Sciatic nerve (tissue), 2 donors: ENCODE measurements at places on chromosomes 1 and 21. TPM values are rescaled to one million over a fixed set of nuclear protein-coding genes. Genes with fewer than 3 reads are reported as not detected.

- DNase-seq, result no peak
Measured at GRCh38 chr1:149995927-149996326, 14.6 kb downstream of the OTUD7B start.

DNA sequence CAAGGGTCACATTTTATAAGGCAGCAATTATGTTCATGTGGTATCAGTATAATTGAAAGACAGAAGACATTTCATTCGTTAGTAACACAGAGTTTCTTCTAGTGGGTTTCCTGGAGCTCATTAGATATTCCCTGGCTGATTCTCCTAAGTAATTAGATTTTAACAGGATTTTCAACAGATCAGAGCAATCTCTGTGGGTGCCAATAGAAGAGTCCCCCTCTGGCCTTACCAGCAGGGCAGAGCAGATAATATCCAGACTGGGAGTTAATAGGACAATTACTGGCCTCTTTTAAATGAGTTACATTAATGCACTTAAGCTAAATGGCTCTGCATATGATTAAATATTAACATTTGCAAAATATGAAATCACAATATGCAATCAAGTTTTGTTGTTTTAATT, 74.2 kb upstream of the FOXD3 start:
- no peak for DNase-seq

DNA sequence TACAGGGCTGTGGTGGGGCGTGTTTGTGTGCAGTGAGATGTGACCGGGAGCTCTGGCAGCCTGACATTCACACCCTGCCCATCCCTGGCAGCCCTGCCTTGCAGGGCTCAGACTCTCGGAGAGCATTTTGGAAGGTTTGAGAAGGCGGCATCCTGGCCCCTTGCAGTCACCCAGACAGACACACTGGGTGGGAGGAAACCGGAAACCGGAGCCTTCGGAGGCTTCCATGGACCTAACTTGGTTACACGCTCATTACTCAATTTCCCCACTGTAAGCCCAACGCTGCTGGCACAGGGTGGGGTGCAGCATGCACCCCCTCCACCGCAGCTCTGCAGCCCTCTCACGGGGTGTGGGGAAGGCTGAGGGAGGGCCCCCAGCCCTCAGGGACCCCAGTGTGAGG, 22.2 kb upstream of the RSPO1 start:
- DNase-seq, result no peak

DNA sequence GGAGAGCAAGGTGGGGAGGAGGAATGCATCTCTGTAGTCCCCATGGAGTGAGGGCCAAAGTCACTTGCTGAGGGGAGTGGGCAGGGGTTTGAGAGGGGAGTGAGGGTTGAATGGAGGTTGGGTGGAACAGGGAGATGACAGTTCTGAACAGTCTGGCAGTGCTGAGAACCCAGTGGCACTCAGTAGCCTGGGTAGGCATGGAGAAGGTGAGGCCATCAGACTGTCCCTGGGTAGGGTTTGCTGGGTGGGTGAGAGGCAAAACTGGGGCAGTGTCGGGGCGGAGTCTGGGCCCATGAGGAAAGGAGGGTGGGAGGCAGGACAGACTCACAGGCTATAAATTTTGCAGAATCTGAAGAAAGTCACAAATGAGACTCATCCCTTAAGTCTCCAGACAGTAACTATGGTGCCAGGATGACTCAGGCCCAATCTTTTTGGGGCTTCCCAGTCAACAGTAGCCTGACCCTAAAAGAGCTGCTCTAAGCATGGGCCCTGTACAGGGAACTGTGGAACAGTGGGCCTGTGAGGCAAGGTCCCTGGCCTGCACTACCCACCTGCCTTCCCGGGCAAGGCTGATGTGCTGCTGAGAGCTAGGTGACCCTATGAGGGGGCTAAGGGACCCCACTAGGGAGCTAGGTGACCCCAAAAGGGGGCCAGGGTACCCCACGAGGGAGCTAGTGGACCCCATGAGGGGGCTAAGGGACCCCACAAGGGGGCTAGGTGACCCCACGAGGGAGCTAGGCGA, 51.0 kb upstream of the DMRTB1 start:
- DNase-seq, result no peak

DNA sequence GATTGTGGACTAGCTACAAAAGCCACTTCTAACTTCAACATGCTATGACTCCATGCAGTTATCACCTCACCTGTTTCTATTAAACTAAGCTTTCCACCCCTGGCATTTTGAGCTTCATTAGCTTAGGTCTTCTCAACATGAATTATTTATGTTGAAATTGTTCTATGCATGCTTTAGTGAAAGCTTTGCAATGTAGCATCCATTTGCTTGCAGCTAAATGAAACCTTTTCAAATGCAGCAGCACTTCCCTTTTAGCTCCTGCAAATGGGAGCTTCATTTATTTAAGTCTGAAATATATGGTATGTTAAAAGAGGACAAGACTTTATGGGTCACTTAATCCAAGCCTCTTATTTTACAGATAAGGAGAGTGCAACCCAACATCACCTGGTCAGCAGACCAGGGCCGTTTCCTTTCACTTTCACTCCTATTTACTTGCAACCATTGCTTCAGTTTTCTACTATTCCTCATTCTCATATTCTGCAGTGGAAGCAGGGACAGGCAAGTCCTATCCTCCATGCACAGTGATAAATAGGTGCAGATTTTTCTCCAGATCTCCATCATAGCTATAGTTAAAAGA, 56.4 kb upstream of the SAMSN1 start:
- DNase-seq, result no peak

The FMO2 gene
- 58.3 TPM for total RNA-seq

- no peak for DNase-seq
Measured at GRCh38 chr1:184283999-184284398, 102.8 kb upstream of the C1orf21 start.

GRCh38 chr1:54835131-54835898, 34.2 kb upstream of the TTC22 start:
- no peak for DNase-seq

- peak; percentile 52 for DNase-seq
Measured at GRCh38 chr1:235642011-235642942, 7.3 kb downstream of the GNG4 start.
